D721Med (cell line): ENCODE measurements at places on chromosomes 7 and 10.

- no peak for DNase-seq
Measured at GRCh38 chr10:43045631-43046287, 31.1 kb upstream of the RET start.

- no peak for DNase-seq
Measured at GRCh38 chr10:46286991-46287693, at the start of gene ANTXRL. Gene ANTXRL, plus strand, starts transcription at chr10:46286997. Its CDS starts 266 bp downstream, at chr10:46287263.

DNA sequence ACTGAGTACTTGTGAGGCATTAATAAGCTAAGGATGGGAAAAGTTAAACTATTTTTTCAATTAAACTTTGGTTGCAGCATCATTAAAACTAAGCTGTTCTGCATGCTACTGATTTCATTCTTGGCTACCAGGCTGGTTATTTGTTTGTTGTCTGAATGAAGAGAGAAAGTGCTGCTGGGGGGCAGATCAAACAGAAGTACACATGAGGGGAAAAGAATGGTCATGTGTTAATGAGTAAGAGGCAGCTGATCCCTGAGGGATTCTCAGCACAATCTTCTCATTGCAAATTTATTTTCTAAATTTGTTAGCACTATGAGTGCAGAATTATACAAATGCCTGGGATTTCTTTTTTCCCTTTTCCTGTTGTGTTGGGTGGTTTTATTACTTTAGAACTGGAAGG, 213.2 kb upstream of the HPS1 start:
- DNase-seq = no peak

GRCh38 chr10:116803451-116804249, 45.6 kb upstream of the ENO4 start:
- DNase-seq = no peak

- DNase-seq = no peak
Measured at GRCh38 chr10:125037145-125037877, 95.4 kb downstream of the ZRANB1 start.

DNA sequence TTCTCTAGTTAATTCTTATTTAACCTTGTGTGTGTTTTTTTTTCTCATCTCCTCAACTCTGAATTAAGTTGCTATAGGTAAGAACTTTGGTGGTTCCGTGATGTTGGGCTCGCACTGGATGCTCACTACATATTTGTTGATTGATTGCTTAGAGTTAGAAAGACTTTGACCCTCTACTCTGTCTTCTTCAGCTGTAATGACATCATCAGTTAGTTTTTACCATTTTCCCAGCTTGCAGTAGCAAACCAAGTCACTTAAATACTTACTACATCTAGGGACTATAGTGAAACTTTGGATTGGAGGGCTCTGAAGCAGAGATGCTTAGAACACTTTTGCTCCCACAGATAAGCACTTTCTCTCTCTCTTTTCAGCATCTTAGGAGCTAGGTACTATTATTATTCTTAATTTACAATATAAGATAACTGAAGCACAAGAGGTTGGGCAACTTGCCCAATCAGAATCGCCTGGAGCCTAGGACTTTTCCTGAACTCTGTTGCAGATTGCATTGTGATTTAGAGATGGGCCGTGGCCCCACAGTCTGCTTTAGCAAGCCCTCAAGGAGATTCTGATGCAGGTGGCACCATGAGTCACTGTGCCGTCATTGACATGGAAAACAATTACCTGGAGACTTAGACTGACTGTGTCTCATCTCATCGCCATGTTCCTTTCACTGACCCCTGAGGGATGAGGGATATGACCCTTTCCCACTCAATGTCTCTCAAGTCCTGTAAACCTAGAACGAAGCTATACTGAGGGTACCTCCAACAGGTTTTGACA, 471.9 kb upstream of the PODXL start:
- no peak for DNase-seq
